NCI-H2081 treated with DMSO at 0.1 percent for 48 hours (cell line): ENCODE measurements at places on chromosomes 4 and X.

GRCh38 chr4:117986321-117986720 is 48.0 kb upstream of the NDST3 start:
- DNase-seq = no peak

GRCh38 chrX:154472685-154473632 is 6.1 kb downstream of the LAGE3 start:
- DNase-seq = no peak

DNA sequence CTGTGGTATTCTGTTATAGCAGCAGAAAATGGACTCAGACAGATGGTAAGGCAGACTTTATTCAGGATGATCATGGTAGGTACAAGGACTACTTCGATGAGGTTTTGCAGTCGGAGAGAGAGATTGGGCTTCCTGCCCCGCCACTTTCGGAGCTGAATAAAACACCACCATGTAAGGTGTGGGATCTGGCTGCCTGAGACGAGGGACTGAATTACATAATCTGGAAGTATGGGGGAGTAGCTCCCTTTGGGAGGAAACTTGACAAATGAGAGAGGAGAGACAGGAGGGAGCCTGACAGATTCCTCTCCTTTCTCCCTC is 255.5 kb upstream of the GATB start:
- DNase-seq = no peak

DNA sequence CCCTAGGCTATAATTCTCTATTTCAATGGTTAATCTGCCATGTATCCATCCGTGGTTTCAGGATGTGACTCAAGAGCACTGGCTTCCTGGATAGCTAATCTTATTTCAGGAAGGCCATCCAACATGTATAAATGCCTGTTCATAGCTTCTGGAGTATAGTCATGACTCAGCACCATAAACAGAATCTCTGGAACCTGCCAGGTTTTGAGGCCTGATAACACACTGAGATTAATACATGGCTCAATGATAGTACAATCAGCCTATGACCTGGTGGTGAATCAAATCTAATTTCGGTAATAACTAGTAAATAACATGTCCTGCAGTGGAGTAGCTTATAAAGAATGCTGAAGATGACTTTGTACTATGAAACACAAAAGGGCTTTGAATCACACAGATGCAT is 5.7 kb upstream of the IL13RA2 start:
- no peak for DNase-seq

DNA sequence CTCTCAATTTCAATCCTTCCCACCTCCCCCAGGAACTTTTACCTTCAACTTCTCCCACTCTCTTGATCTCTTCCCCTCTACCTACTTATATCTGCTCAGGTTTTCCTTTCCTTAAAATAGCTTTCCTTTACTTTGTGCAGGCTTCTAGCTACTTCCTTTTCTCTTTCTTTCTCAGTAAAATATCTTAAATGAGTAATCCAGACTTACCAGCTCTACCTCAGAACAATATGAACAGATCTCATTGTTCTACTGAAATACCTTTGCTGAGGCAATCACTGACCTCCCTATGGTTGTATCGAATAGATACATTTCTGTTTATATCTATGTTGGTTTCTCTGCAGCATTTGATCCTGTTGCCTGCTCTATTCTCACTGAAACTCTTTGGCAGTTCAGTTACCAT is 86.7 kb upstream of the WDR44 start:
- no peak for DNase-seq

GRCh38 chr4:184763150-184763780 is 29.4 kb upstream of the CENPU start:
- DNase-seq = no peak

- DNase-seq = no peak
Observed at GRCh38 chr4:8437281-8437680, 3.2 kb downstream of the ACOX3 start.

- DNase-seq = no peak
Observed at GRCh38 chr4:121191361-121191760, 27.2 kb upstream of the TNIP3 start.

DNA sequence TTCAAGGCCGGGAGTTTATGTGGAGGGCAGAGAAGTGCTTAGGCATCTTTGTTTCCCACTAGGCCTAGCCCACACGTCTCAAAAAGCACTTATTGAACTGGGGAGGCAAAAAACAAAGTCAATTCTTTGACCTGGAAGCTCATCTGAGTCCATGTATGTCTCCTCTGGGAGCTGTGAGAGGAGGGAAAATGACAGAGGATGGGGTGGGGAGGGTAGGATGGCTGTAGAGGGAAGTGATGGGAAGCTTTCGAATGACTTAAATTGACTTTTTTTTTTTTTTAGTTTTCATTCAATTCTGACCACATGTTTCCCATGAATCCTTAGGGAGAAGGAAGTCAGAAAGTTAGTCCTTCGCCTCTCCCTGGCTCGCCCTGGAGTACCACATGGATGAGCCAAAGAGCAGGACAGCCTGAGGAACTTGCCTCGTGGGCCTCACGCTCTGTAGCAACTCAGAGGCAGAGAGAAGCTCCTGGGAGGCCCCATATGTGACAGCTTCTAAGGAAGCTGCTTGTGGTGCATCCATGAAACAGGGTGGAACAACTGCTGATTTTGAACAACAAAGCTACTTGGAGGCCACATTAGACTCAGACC is 45.0 kb downstream of the NHSL2 start:
- no peak for DNase-seq

DNA sequence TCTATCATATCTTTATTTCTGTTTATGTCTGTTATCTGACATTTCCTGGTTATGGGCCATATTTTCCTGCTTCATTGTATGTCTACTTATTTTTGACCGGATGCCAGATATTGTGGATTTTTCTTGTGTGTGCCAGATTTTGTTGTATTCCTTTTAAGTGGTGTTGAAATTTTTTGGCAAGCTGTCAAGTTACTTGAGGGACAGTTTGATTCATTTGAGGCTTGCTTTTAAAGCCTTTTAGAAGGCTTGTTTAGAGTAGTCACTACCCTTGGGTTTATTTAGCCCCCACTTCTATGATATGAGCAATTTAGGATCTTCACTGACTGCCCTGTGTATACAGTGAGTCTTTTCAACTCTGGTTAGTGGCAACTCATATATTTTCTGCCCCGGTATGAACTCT is 29.2 kb upstream of the NPY2R start:
- no peak for DNase-seq

DNA sequence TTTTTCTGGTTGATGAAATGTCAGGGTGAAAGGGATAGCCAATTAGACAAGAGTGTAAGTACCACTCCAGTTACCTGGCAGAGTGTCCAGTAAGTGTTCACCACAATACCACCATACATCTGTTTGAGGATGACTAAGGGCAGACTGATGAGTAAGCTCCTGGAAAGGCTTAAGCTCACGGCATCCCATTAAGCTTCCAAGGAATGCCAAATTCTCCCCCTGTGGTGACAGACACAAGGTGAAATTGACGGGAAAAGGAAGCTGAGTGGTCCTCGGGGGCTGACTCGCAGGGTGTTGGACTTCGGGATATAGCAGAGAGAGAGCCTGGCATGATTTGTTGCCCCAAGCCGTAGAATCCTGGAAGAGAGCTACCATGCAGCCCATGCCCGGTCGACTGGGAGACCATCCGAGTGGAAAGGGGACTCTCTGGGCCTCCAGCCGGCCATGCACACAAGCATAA is 7.6 kb upstream of the BST1 start:
- DNase-seq = no peak
